Bronchial epithelial cell (primary cell): ENCODE measurements at places on chromosomes 3 and 15.

- no peak for DNase-seq
These were observed 12.5 kb downstream of the PLOD2 start for GRCh38 chr3:146148468-146148931.

DNA sequence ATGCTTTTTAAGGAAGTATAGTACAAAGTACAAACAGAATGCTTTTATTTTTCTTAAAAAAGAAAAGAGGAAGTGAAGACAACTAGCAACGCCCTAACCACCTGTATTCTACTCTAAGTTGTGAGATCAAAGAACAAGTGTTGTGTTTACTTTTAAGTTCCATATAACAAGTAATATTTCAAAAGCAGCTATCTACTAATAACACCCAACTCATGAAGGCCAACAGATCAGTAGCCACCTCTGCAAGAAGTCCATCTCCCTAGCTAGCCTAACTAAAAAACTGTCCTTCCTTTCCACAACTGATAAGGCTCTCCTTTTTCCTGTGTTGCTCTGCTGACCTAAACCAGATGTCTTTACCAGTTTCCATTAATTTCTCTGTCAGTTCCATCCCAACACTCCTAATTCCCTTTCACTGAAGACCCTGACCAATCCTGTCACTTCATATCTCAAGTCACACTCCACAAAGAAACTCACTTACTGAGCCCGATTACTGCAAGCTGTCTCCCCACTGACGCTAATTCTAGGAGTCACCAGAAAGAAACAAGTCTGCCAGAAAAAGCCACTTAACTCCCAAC is 26.9 kb downstream of the PHC3 start:
- DNase-seq = no peak

DNA sequence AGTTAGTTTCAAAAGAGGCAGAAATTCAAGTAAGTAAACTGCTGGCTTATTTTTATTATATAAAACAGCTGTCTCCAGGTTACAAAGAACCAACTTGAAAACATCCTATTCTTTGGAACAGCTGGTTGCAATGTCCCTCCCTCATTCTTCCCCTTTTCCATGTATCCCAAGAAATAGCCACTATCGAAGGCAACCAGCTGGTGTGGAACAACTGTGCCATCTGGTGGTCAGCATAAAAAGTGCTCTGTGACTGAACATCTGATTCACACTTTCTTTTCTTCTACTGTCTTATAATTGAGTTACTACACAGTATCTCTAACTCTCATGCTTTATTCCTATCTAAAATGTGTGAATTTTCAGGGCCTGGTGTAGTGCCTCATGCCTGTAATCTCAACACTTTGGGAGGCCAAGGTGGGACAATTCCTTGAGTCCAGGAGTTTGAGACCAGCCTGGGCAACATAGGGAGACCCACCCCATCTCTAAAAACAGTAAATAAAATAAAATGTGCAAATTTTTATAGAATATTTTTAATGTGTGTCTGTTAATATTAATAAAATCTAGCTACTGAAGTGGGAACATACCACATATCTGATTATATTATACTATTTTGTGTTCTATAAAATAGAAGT is 9.6 kb downstream of the OSBPL11 start:
- DNase-seq = peak; percentile 63

GRCh38 chr3:13424865-13425617 is 4.9 kb upstream of the NUP210 start:
- no peak for DNase-seq

GRCh38 chr3:152760024-152760563 is 74.8 kb upstream of the P2RY1 start:
- DNase-seq = no peak

- DNase-seq = no peak
These were observed 20.9 kb upstream of the SLC28A2 start for GRCh38 chr15:45231132-45231531.

- peak; percentile 65 for DNase-seq
These were observed 12.9 kb downstream of the C15orf62 start for GRCh38 chr15:40782609-40783227.

DNA sequence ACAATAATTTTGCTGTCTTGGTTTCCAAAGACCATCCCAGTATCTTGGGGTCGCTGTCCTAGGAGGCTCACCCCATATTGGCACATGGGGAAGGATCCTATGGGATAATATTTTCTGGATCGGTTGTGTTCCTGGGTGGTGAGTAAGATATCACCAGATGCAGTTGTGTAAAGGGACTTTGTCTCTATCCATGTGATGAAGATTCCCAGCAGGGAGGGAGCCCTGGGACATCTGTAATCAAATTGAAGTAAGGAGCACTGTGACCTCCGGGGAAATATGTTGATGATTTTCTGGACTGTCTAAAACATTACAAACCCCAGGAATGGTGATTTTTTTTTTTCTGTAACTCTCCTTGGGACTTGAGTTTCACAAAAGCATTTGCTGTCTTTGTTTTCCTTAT is 36.2 kb upstream of the LRTM1 start:
- DNase-seq = no peak

GRCh38 chr15:78455749-78456148 is 17.7 kb downstream of the IREB2 start:
- DNase-seq = no peak

- no peak for DNase-seq
These were observed 513.2 kb upstream of the TBL1XR1 start for GRCh38 chr3:177710506-177710905.

- DNase-seq = no peak
These were observed 379.4 kb downstream of the KCNH8 start for GRCh38 chr3:19527746-19528145.

GRCh38 chr3:122364490-122364889 is 18.5 kb downstream of the MIX23 start:
- DNase-seq = no peak

- peak; percentile 11 for DNase-seq
These were observed 82.2 kb downstream of the C3orf70 start for GRCh38 chr3:185070491-185071286.

DNA sequence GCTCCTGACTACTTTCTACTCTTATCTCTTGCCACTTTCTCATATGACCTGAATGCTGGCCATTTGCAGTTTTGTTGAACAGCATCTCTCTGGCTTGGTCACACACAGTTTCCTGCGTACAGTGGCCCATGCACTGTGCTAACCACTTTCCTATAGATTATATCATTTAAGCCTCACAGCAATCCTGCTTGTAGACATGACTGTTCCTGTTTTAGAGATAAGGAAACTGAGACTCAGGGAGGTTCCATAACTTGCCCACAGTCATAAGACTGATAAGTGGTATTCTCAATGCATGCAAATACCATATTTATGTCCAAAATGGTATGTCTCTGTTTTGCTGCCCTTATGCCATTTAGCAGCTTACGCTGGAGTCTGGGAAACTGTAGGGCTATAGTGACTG is 229.5 kb downstream of the NR1D2 start:
- DNase-seq = no peak

DNA sequence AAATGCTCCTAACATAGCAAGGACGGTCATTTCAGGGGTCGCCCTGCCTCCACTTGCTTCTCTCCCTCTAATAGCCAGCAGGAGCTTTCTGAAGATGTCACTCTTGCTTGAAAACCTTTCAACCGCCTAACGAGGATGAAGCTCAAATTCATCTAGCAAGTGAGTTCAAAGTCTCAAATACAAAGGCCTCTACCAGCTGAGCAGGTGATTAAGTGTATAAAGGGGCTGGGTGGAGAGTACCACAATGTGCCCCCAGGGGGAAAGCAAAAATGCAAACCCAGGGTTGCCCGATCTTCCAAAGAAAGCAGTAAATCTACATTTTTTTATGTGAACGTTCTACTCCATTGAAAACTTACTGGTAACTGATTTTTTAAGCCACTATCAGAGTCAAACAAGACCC is 50.4 kb upstream of the GRIP2 start:
- no peak for DNase-seq

GRCh38 chr3:66270288-66270687 is 49.5 kb downstream of the SLC25A26 start:
- DNase-seq = no peak

GRCh38 chr15:81339321-81339720 is 15.4 kb upstream of the STARD5 start:
- no peak for DNase-seq

DNA sequence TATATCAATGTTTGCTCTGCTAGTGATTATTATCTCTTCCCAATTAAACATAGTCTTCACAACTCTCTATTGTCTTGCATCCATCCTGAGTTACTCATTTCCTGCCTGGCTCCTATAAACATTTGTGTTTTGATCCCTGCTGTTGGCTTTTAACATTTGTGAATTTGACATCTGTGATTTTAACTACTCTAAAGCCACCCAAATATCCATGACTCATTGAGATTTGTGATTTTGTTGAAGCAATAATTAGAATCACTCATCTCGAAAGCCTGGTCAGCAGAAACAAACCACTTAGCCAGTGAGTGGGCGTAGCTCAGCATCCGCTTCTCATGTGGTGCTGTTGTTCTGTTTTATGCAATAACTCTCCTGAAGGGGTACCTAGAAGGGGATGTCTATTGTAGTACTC is 174.3 kb upstream of the ZBTB20 start:
- DNase-seq = peak; percentile 13

GRCh38 chr15:30929064-30929669 is 25.5 kb downstream of the FAN1 start:
- no peak for DNase-seq

GRCh38 chr3:4672725-4673275 is 179.7 kb downstream of the ITPR1 start:
- DNase-seq = no peak

DNA sequence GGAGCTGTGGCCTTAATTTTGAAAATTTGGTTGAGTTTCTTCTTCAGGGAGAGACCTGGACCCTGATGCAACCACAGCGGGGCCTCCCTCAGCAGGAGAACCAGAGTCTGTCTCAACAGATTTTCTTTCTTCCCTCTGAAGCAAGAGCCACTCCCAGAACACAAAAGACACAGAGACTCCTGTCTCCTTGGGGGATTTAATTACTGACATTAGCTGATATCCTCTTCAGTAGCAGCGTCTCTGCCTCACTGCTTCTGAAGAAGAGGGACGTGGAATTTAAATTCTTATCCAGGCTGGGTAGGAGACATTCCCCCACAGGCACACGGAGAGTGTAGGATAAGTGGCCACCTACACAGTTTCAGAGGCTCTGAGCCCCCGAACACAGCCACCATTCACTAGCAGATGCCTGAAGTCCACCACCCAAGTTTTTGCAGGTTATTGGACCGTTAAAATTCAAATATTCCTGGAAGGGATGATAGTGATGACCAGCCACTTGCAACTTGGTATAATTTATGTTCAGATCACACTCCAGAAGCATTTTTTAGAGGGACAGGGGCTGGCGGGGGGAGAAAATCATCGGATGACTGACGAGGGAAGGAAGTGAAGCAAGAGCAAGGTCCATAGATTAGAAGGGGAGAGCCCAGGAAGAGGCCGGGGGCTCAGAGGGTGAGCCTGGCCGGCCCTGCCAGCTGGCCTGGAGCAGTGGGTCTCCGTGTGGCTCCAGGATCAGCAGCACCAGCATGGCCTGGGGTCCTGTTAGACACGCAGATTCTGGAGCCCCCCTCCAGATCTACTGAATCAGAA is 109.7 kb downstream of the BDH1 start:
- no peak for DNase-seq

DNA sequence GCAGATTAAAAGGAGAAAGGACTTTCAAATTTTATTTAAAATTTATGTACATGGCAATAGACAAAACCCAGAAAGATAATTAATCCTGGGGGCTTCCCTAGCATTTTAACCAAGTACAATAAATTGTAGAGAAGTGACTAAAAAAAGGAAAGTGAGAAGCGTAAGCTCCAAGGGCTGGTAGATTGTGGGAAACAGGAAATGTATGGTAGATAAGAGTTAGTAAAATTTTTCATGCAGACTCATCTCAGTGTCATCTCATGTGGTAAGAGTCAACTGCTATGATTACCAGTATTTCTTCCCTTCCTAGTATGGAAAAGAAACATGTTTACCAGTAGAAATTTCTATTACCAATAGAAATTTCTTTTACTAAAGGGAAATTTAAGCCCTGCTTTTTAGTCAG is 464.3 kb upstream of the AGTR1 start:
- DNase-seq = peak; percentile 6

DNA sequence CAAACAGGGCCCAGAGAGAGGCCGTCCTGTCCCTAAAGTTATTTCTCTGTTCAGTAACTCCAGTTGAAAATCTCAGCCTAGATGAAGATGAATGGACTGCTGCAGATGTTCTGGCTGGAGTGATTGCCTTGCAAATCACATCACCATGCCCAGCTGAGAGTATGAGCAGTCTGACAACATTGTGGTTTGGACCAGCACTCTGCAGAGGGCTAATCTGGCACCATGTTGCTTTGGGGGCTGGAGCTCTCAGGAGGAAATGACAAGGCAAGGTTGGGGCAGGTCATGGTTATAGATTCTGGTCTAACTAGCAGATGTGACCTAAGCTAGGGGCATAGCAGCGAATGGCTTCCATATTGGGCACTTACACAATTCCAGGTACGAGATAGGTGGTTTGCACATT is 314.2 kb downstream of the CLSTN2 start:
- no peak for DNase-seq

- DNase-seq = no peak
These were observed 137.7 kb downstream of the IGF1R start for GRCh38 chr15:98785807-98786621.

DNA sequence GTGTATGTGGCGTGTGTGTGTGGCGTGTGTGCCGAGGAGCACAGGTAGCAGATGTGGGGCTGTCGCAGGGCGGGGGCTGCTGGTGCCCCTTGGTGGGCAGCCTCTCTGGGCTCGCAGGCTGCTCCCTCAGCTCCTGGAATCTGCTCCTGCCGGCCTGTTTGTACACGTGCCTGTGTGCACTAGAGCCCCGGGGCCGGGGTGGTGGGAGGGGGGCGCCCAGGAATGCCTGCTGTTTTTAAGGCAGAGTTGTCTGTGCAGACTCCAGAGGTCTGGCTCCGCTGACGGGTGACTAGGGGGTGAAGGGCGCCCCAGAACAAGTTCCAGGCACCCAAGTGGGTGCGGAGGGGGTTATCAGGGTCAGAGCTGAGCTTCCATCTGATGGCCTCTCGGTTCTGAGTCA is 112.2 kb downstream of the FBLN2 start:
- DNase-seq = no peak

DNA sequence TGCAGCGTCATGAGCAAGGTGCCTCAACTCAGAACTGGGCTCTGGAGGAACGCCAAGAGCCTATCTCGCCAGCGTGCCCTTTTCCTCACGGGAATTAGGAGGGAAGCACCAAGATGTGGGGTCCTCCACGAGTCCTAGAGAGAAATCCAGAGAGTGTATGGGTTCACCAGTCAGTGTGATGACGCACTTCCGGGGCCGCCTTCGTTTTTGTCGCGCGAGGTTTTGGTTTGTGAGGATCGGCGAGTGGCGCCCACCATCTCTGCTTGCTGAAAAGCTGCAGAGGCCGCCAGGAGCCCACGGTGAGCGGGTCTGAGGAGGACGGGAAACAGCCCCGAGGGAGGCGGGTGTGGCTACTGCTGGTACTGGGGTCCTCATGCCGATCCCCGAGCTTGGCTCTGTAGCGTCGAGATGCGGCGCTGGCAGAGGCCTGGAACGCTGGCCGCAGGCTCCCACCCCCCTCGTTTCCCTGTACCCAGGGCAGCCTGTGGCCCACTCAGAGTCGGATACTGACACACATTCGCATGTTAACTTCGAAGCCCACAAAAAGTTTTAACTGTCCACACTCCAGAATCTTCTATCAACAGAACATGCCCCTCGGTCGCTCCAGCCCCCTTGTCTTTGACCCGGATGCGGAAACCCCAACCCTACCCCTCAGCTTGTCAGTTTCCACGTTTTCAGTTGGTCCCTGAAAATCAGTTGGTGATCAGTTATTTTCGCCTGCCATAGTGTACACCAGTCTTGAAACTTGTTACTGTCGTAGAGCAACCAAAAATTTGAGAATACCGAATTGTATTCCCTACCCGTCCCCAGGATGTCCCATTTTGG is 30.4 kb downstream of the ZNF662 start:
- DNase-seq = peak; percentile 6

GRCh38 chr3:101602731-101603130 is 28.8 kb downstream of the PCNP start:
- DNase-seq = no peak
